ENCODE measurements at places on chromosomes 7 and 10. TPM values are rescaled to one million over a fixed set of nuclear protein-coding genes. Genes with fewer than 3 reads are reported as not detected.

DNA sequence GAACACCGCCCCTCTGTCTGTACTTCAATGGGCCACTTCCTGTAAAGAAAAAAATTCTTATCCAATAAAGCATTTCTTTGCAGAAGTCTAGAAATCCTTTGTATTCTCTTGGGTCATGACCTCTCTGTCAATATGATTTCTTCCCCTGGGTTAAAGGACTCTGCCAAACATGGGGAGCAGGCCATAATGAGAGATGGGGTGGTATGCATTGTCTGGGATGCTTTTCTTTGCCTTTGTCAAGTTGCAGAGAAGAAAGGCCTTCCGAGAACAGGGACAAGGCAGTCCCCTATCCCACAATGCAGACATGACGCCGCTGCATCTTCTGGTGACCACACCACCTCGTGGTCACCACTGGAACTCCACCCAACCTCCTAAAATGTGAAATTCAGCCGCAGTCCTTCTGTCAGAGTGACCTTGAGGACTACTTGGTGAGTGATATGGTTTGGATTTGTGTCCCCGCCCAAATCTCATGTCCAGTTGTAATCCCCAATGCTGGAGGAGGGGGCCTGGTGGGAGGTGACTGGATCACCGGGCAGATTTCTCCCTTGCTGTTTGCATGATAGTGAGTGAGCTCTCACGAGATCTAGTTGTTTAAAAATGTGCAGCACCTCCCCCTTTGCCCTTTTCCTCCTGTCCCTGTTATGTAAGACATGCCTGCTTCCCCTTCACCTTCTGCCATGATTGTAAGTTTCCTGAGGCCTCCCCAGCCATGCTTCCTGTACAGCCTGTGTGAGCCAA lies 15.2 kb upstream of the FRMPD2 start:
- DNase-seq = peak; percentile 70

GRCh38 chr7:47661051-47661714 lies 79.3 kb upstream of the TNS3 start:
- DNase-seq = no peak

DNA sequence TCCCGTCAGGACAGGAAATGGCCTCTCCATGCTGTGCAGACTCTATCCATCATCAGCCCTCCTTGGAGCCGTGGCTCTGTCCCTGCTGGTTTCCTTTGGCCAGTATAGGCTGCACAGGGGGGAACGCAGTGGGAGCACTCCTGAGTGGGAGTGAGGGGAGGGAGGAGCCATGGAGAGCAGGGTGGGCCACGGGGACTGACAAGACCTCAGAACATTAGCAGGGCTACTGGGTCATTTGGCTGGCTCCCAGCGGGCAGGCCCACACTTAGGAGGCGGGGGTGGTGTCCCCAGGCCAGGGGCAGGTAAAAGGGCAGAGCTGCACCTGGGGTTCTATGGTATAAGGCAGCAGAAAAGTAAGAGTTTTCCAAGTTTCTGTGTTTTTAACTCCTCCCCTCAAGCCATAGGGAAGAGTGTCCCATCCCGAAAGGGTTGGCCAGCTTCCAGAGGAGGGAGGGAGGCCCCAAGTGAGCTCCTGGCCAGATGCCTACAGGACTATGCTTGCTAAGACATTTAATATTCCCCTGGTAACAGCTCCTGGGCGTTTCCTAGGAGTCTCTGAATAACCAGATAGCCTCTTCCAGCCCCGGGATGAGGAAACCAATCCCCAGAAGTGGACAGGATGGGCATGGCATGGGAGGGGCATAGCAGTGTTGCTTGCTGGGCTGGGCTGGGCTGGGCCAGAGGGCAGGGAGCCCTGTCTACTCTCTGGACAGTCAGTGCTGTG lies 5.5 kb upstream of the OPN4 start:
- no peak for DNase-seq

DNA sequence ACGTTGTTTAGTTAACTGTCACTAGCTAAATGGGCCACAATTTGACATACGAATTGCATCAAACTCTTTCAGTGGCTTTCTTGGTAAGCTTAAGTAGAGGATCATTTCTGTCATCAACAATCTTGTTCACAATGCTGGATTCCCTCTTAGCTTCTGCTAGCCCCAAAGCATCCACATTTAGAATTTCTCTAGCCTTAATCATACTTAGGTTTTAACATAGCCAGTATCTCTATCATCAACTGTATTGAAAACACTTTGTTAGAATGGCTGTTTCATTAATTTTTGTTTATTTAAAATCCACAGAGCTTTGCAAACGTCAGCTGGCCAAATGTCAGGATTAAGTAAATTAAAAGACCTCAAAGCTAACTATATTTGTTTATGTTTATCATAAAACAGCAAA lies 41.1 kb downstream of the ABRAXAS2 start:
- DNase-seq = no peak

DNA sequence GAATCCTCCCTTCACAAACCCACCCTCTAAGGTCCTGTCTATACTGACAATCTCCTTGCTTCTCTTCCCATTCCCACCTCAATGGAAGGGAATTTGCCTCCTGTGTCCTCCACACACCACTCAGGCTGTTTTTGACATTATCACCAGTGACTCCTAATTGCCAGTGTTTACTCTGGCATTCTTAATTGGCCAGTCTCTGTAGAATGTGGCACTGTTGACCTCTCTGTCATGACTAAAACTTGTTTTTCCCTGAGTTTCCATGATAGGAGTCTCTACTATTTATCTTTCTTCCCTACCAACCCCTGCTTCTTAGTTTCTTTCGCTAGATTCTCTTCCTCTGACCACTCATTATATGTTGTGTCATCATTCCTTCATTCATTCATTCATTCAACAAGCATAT lies 12.1 kb downstream of the SLC16A12 start:
- no peak for DNase-seq

GRCh38 chr10:75877877-75878276 lies 446.5 kb downstream of the LRMDA start:
- no peak for DNase-seq

GRCh38 chr10:78458983-78459638 lies 425.4 kb downstream of the RPS24 start:
- DNase-seq = no peak

DNA sequence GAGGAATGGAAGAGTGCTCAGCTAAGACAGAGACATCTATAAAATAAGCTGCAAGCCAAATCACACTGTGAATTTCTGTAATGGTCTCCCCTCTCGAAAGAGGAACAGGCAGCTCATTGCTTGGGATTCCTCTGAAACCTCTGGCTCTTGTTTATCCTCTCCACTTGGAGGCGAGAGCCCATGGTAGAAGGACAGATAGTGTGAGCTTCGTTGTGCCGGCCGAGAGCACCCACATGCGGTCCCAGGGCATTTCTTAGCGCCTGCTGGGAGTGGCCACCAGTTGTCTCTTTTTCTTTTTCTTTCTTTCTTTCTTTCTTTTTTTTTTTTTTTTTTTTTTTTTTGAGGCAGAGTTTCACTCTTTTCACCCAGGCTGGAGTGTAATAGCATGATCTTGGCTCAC lies 26.2 kb downstream of the CNPY1 start:
- DNase-seq = no peak

- no peak for DNase-seq
Measured at GRCh38 chr7:133562621-133563020, 309.7 kb downstream of the EXOC4 start.

GRCh38 chr7:32179567-32179966 lies 109.4 kb upstream of the PDE1C start:
- no peak for DNase-seq

DNA sequence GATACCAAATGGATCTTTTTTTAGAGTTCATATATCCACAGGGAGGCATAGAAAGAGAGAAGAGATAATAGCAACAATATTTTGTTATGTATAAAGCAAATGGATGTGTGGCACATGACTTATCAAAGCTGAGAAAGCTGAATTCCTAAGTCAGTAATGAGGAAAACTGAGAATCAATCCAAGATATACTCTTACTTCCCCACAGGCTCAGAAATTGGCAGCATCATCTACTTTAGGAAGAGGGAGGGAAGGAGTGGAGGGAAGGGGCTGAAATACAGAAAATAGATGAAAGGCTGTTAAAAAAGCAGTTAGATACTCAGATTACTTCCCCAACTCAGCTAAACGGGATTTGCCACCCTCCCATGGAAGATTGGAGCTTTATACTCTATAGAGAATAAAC lies 63.5 kb downstream of the SRI start:
- DNase-seq = no peak

GRCh38 chr10:110783509-110784107 lies 88.1 kb upstream of the PDCD4 start:
- DNase-seq = peak; percentile 89

- DNase-seq = no peak
Measured at GRCh38 chr10:77428691-77429395, 208.8 kb downstream of the KCNMA1 start.

Gene NEUROG3
- total RNA-seq = 0.21 TPM

Gene MRLN
- total RNA-seq = not detected

Gene C10orf53
- not detected for total RNA-seq

Gene CCDC136
- 7.7 TPM for total RNA-seq

Gene PLEKHS1
- total RNA-seq = 0.07 TPM

Gene ZNF25
- total RNA-seq = 7.5 TPM

Gene NUTM2E
- total RNA-seq = 0.27 TPM
